ENCODE measurements at places on chromosomes 2 and 18.

DNA sequence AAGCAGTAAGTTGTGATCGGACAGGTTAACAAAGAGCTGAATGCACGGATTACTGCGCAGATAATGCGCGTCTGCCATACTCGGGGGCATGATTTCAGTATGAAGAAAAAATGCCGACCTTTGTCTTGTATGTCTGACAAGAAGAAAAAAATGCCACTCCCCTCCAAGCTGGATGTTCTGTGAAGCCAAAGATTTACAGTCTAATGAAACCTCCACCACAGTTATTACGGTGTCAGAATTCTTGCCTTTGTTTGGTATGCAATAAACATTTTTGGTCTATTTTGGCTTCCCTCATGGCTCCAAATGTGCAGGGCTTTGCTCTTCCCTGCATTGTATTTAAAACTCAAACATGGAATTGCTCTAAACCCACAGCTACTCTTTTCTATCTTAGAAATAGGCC, 72.2 kb upstream of the THUMPD2 start:
- no peak for DNase-seq

DNA sequence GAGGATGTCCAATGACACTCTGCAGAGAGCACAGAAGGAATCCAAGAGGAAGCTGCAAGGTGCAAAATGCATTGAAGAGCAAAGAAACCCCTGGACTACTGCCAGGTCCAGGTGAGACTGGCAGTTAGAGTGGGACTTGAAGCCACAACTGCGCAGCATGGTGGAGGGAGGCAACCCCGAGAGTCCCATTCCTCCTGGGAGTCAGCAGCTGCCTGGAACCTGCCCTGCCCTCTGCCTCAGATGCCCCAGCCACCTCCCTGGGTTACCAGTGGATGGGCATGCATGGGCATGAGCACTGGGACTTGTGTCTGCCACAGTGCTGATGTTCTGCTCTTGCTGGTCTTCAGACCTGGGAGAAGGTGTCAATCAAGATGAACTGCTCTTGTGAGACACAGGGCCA, 43.2 kb downstream of the ANKMY1 start:
- DNase-seq = no peak

DNA sequence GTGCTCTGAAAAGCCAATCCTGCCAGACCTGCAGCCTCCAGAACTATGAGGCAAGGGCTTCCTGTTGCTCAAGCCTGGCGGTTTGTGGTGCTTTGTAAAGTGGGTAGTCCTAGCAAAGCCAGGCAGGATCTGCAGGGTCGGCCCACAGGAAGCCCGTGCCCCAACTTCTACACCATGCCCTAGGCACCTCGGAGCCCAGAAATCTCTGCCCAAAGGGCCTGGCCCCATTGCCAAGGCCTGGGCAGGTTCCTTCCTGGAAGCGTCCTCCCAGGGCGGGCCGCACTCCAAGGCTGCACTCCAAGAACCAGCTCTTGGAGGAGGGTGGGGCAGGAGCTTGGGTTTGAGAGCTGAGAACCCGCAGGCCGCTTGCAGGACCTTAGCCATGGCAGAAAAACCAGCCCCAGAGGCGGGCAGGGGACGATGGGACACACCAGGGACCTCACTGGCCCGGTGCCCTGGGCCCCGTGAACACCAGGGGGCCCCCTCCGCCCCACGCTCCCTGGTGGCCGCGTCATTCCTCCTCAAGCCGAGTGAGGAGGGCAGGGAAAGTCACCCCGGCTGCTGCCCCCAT, 37.2 kb upstream of the ID2 start:
- no peak for DNase-seq

DNA sequence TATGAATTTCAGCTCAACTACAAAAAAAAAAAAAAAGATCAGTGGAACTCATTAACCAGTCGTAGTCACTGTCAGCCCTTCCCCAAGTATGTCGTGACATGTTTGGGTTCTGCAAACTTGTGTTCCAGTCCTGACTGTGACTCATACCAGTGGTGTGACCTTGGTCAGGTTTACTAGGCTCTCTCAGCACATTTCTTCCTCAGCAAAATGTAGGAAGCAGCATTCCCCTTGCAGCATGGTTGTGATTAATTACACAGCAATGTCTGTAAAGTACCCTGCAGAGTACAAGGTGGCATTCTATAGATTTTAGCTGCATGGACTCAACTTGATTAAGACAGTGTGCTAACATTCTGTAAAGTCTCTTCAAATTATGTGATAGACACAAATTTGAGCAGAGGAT, 156.9 kb downstream of the LAMA1 start:
- DNase-seq = peak; percentile 71

- no peak for DNase-seq
Measured at GRCh38 chr18:44796429-44797428, 116.0 kb downstream of the SETBP1 start.

DNA sequence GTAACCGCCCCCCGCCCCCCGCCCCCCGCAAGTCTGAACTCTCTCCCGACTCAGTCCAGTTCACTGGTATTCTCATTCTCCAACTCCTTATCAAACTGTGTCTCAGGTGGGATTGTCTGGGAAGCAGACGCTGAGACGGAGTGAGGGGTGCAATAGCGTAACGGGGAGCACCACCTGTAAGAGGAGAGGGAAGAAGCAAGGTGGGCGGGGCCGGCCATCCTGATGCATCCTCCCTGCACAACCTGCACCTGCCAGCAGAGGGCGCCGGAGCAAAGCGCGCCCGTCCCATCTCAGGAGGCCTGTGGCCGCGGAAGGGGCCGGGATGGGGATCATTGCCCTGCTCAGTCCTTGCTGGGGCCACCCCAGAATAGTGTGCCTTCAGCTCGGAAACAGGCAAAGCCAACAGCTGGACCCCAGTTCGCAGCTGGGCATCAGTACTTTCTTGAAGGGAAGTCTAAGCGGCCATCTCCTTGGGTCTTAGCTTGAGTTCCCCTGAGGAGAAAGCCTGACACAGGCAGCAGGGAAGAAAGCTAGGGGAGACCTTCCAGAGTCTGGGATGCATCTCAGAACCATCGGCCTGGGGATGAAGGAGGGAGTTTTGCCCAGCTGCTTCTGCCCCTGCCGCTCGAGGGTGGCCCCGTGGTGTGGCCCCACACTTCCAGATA, 208.0 kb downstream of the TFCP2L1 start:
- peak; percentile 78 for DNase-seq

- DNase-seq = peak; percentile 76
Measured at GRCh38 chr18:45871431-45872084, 46.1 kb downstream of the SIGLEC15 start.

DNA sequence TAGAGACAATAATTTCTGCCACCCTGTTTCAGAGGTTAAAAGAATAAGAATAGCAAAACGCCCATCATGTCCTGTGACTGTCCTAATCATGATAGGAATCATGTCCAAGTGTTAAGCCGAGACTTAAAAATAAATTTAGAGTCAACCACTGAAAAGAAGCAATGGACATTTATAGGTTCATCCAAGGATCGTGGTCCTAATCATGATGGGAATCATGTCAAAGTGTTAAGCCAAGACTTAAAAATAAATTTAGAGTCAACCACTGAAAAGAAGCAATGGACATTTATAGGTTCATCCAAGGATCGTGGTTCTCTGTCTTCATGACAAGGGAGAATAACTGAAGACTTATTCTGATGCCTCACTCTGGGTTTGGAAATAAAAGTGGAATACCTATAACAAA, 73.6 kb downstream of the PDE11A start:
- no peak for DNase-seq

DNA sequence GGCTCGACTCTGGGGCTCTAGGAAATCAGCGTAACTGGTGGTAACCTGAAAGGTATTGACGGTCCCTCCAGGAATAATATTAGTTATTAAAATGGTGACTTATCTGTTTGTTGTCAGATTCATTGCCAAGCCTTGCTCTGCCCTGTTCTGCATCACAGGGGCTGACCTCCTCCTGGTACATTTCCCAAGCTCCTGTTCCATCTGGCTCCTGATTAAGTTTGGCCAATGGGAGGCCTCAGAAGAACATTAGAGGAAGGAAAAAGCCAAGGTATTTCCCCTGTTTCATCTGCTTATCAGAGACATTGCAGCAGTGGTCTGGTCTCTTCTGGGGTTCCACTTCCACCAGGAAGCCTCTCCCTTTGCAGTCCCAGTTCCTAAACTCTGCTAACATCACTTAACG, 527.0 kb downstream of the TNS1 start:
- DNase-seq = no peak
